ENCODE measurements at places on chromosomes 6 and 20.

- DNase-seq, result no peak
Measured at GRCh38 chr20:32655903-32656512, 17.7 kb downstream of the C20orf203 start.

DNA sequence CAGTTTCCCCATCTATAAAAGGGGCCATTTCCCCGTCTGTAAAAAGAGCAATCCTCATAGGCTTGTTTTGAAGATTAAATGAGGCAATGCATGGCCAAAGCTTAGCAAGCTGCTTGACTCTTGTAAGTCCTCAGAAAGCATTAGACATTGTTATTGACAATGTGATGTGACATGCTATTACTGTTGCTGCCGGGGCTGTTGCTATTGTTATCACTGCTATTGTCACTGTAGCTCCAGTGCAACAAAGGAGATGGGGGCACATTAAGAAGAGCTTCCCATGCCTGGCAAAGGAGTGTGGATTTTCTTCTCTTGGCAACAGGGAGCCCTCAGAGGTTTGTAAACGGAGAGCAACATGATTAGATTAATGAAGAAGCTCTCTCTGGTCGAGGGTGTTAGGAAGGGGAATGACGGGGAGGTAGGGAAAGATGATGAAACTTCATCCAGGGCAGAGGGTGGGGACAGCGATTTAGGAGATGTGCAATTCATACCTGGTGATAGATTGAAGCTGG is 33.1 kb upstream of the FAM83D start:
- DNase-seq, result no peak

- DNase-seq, result no peak
Measured at GRCh38 chr20:38247166-38247509, 13.4 kb downstream of the KIAA1755 start.

- no peak for DNase-seq
Measured at GRCh38 chr6:109010705-109011102, 83.9 kb downstream of the SESN1 start.

GRCh38 chr6:49514571-49515484 is 15.1 kb downstream of the GLYATL3 start:
- DNase-seq, result no peak

DNA sequence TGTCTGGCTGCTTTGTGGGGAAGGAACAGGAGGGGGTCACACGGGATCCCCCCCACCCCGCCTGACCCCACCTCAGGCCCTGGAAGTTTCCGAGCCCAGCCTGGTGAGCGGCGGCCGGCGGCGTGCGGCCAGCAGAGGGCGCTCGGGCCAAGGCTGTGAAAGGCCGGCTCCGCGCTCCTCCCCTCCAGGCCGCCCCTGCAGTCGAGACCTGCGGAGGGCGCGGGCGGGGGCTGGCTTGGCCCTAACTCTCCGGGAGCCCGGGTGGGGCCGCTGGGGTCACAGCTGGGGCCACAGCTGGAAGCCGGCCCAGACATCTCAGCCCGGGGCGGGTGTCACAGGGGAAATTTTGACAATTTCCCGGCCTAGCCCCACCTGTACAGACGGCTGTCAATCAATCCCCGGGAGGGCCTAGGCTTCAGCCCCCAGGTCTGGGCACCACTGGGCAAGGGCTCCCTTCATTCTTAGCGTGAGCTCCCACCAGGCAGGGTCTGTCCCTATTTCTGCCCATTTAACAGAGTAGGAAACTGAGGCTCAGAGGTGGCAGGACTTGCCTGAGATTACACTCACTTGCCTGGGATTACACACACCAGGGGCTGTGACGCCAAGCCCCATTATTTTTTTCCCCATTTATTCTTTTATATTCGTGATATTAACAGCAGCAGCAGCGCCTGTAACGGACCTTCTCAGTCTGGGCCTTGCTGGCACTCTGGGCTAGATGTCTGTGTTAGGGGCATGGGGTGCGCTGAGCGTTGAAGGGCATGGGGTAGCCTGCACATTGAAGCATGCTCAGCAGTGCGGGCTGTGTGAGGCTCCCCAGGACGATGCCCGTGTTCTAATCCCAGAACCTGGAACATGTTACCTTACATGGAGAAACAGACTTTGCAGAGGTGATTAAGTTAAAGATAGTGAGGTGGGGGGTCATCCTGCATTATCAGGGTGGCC is 23.0 kb downstream of the ZBP1 start:
- no peak for DNase-seq

- DNase-seq, result peak; percentile 89
Measured at GRCh38 chr20:59784791-59785668, 148.4 kb downstream of the SYCP2 start.

GRCh38 chr6:145206247-145206907 is 528.9 kb downstream of the EPM2A start:
- DNase-seq, result no peak

DNA sequence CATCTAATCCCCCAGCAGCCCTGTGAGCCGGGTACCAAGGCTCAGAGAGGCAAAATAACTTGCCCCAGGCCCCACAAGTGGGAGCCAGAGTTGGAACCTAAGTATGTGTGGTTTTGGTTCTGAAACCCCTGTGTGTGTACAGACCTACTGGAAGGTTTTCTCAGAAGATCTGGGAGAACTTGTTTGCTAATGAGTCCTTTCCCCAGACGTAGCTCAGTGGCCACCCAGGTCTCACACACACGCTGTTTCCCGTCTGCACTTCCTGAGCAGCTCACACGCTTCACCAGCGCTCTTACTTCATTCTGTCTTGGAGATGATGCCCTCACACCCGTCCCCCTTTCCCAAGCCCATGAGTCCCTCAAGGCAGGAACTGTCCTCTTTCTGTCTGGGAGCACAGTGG is 8.2 kb downstream of the CCN5 start:
- DNase-seq, result no peak

- no peak for DNase-seq
Measured at GRCh38 chr6:56245903-56246351, 1.5 kb downstream of the COL21A1 start.

GRCh38 chr20:24673678-24674570 is 204.5 kb downstream of the SYNDIG1 start:
- no peak for DNase-seq

DNA sequence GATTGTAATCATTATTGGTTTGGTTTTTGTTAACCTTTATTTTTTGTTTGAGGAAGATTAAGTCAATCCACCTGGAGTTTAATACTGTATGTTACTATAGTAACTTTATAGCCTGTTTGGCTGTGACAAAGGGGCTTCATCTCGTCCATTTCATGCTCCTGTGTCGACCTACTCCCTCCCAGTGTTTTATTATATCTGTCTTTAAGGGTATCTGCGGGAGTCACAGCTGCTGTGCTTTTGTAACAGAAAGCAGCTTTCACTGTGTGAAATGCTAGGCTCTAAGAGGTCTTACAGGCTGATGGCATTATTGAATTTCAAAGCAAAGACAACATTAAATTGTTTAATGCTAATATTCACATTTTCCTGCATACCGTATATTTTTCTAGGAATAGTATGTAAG is 698.0 kb upstream of the POU3F2 start:
- DNase-seq, result no peak

DNA sequence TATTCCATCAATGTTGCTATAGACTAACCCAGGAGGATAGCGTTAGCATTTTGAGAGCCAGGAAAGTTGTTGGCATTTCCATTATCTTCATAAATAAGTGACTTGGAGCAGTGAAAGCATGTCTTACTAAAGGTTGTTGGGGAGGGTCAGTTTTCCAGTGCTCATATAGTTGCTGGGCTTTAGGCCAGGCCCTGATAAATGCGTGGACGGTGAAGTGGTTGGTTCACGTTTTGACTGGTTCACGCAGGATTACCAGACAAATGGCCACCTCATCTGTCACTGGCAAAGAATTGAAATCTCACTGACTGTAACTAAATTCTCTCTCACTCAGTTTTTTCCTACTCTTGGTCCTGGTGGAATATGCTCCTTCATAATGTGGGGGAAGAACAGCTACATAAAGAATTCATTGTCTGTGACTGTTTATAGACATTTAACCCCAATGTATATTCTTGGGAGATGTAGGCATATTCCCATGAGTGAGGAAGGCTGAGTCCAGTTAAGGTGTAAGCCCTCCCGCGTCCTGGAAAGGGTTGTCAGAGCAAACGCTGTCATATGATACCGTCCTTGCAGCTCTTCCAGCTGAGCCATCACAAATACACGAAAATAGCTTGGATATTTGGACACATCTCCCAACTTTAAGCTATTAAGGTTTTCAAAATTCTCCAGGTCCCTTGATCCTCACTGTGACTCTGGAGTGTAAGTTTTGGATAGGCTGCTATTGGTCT is 27.8 kb downstream of the LRRC1 start:
- DNase-seq, result no peak

GRCh38 chr6:127710668-127711067 is 133.7 kb downstream of the C6orf58 start:
- no peak for DNase-seq

DNA sequence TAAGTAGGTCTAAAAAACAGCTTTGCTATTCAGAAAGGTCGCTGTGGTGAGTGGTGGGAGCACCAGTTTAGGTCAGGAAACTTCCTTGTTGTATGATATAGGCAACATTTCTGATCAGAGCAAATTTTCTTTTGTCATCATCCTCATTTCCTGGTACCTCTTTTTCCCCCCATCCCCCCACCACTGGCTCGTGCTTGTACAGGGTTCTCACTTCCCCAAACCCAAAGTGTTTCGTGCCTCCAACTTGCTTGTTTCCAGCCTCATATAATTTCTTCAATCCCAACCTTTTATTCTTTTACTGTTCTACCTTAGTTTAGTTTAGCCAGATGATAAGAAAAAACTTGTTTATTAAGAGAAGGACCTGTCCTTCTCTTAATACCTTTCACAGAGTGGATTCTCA is 209.4 kb upstream of the JAG1 start:
- DNase-seq, result no peak

DNA sequence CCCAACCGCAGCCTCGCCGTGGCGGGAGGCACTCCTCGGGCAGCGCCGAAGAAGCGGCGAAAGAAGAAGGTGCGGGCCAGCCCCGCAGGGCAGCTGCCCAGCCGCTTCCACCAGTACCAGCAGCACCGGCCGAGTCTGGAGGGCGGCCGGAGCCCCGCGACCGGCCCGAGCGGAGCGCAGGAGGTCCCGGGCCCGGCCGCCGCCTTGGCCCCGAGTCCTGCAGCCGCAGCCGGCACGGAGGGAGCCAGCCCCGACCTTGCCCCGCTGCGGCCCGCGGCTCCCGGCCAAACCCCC is 525 bp downstream of the PNRC1 start:
- DNase-seq, result no peak

- no peak for DNase-seq
Measured at GRCh38 chr6:12324748-12325147, 34.6 kb downstream of the EDN1 start.

DNA sequence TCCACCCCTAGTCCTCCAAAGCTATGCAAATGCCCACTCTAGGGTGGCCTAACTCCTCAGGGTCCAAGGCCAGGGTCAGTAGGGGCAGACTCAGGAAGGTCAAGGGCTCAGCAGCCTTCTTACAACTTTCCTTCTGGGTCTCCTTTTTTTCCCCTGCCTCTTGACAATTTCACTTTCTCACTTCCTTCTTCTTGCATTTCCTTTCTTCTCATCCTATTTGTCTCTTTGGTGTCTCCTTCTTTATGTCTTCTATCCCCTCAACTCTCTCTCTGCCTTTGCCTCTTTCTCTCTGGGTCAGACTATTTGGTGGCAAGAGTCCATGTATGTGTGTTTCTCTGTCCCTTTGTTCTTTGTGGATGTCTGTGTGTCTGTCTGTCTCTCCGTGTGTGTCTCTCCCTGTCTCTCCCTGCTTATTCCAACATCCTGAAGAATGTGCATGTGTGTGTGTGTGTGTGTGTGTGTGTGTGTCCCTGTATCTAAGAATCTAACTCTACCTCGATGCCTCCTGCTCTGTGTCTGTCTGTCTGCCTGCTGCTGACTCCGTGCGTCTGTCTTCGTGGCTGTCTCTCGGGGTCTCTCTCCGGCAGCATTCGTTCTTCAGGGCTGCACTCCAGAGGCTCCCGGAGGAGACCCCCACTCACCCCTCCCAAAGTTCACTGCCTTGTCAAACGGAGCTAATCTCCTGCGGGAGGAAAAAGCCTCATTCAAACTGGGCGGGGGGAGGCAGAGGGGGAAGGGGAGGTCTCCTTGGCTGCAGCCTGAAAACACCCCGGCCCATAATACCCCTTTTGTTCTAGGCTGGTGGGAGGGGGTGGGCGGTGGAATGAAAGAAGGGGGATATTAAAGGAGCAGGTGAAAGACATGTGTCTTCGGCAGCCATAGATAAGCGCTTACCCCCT is 51.7 kb upstream of the FOXP4 start:
- DNase-seq, result no peak

GRCh38 chr20:34985461-34986310 is 30.0 kb downstream of the MYH7B start:
- DNase-seq, result no peak

DNA sequence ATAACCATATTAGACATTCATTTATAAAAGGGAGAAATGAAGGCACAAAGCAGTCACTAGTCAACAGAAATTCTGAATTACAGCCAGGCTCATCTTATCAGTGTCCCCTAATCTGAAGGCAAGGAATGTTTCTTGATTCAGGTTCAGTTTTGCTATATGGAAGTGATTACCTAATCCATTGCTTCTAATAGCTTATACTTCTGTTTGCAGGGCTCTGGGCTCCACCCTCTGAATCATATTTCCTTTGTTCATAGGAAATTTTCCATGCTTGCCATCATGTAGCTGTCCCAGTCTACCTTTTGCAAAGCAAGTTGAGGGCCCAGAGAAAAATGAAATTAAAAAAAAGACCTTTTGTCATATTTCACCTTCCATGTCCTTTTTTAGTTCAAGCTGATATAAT is 96.0 kb downstream of the LCA5 start:
- DNase-seq, result no peak

- peak; percentile 50 for DNase-seq
Measured at GRCh38 chr6:30156262-30156599, 4.8 kb downstream of the TRIM10 start.

- DNase-seq, result no peak
Measured at GRCh38 chr6:93407186-93407585, 12.2 kb downstream of the EPHA7 start.

DNA sequence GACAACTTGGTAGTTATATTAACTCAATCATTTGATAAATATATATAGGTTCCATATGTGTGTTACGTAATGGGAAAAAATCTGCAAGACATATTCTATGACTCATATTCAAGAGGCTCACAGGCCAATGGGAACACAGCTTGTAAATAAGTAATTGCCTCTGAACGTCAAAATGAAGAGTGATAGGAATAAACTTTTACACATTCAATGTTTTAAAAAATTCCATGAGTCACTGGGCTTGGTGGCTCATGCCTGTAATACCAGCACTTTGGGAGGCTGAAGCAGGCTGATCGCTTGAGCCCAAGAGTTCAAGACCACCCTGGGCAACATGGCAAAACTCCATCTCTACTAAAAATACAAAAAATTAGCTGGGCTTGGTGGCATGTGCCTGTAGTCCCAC is 209.4 kb upstream of the MCHR2 start:
- no peak for DNase-seq

GRCh38 chr20:42610070-42610469 is 579.6 kb downstream of the PTPRT start:
- no peak for DNase-seq

- DNase-seq, result no peak
Measured at GRCh38 chr20:34639755-34640222, 37.1 kb downstream of the PIGU start.
